SHP77 (cell line): ENCODE measurements at places on chromosomes 4 and X.

DNA sequence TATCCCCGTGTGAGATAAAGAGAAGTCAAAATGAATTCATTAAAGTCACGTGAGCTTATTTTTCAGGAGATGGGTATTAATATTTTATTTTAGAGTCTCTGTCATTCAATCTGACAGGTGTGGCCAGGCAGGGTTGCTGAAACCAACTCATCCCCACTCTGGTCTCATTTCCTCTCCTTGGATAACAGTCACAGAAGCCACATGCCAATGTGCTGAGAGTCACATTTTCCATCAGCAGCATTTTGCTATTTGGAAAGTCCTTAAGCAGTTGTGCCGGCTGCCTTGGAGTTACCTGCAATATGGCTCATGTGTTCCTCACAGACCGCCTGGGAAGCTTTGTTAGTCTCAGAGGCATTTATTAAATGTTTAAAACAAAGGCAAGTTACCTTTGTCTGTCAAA lies 302.3 kb downstream of the DCHS2 start:
- no peak for DNase-seq

DNA sequence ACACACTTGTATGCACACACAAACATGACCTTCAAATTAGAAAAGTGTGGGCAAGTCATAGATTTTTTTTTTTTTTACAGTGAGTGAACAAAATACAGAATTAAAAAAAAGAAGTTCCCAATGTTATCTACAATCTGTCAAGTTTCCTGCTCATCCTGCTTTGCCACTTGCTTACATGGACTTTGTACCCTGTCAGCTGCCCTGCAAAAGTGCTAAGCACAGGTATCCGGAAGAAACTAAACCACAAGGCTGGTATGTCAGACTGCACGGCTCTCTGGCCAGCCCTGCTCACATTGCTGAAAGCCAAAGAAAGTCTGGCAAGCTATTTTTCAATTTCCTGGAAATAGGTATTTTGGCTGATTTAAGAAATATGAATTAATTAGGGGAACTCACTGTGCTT lies 38.9 kb upstream of the BCLAF3 start:
- no peak for DNase-seq

- DNase-seq: no peak
These were observed 14.9 kb downstream of the PNMA6F start for GRCh38 chrX:153306527-153307115.

DNA sequence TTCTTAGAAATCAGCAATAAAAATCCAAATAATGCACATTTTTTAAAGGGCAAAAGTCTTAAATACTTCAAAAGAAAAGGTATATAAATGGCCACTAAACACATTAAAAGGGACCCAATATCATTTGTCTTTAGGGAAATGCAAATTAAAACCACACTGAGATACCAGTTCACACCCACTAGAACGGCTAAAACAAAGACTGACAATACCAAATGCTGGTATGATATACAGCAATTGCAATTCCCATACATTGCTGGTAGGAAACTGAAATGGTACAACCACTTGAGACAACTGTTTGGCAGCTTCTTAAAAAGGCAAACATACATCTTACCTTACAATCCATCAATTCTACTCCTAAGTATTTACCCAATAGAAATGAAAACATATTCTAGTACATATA lies 33.7 kb downstream of the CAMK2D start:
- DNase-seq: no peak

DNA sequence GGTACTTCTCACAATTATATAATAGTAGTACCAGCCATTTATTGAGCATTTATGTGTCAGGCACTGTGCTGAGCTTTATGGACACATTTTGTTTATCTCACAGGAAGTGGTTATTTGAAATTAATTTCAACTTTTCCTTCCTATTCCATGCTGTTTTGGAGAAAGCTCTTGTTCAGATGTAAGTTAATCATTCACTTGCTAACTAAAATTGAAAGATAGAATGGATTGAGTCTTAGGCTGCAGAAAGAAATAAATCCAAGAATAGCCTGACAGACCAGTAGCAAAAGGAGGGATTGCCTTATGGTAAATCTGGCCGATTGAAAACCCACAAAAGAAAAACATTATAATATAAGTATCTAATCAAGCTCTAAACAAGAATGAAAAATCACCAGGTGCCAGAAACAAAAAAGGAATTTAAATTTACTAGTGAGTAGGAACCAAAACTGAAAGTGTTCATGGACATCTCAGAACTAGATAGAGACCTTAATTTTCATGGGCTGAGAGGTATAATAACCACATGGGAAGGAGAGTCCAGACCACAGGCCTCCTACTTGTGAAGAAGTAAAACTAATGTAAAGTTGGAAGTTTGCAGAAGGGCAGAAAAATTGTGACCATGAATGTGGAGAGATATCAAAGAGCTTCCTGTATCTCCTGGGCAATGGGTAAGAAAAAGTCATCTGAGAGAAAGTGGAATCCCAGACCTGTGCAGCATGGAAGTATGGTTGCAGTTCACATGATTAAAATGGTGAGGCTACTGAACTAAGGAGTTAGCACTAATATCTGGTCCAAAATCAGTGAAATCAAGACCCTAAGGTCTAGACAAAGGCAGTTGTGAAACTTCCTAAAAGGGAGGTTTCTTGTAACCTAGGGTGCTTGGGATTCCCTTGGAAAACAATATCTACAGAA lies 38.0 kb downstream of the RADX start:
- no peak for DNase-seq

GRCh38 chrX:98523026-98523425 lies 1639.3 kb downstream of the RPA4 start:
- DNase-seq: no peak

- DNase-seq: no peak
These were observed 70.8 kb downstream of the STK32B start for GRCh38 chr4:5122114-5122513.

GRCh38 chr4:6785572-6785925 lies 3.0 kb downstream of the KIAA0232 start:
- no peak for DNase-seq

GRCh38 chr4:183757060-183757459 lies 98.0 kb downstream of the TRAPPC11 start:
- no peak for DNase-seq

GRCh38 chr4:113263274-113263673 lies 213.8 kb downstream of the ANK2 start:
- DNase-seq: no peak
